ENCODE measurements at places on chromosomes 6 and 20.

DNA sequence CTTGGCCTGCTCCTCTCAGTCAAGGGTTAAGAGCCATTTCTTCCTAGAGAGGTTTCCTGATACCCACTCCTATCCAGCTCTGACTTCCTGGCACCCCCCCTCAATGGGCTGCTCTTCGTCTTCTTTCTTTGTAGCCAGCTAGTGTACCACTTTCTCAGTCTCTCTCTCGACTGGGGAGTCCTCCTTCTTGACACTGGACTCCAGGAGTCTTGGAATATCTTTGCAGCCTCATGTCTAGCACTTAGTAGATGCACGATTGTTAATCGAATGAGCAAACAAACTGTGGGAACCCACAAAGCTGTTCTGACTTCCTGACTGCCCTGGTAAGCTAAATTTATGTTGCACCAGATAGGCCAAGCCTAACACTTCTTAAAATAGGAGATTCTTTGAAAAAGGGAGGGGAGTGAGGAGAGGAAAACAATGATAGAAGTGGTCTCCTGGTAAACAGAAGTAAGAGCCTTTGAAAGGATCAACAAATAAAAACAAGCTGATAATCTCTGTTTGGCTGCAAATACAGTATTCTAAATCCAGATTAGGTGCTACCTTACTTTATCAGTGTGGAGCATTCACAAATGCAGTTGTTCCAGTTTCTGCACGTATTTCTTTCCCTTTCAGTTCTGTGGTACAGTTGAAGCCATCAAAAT lies 160.1 kb upstream of the CITED2 start:
- DNase-seq, result no peak

GRCh38 chr6:167441715-167442206 lies 116.9 kb downstream of the TTLL2 start:
- no peak for DNase-seq

- DNase-seq, result peak; percentile 56
These were observed 21.7 kb downstream of the ARMC2 start for GRCh38 chr6:108869876-108870275.

DNA sequence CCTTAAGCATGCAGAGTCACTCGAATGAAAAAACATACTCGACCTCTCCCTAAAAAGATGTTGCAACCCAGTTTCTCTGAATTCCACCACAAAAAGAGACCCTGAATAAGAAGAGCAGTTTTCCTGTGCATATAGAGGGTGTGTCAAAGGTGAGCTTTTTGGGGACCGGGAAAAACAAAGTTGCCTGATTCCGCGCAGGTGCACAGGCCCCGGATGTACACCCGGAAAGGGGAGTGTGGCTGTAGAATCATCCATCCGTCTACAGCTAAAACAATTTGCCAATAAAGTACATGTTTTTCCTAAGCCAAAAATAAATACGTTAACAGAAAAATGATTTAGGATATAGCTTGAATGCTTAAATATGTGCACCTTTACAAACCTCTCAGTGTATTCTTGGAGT lies 41.2 kb upstream of the IRF4 start:
- no peak for DNase-seq

- DNase-seq, result no peak
These were observed 378.7 kb upstream of the ADGRB3 start for GRCh38 chr6:68256391-68256790.

DNA sequence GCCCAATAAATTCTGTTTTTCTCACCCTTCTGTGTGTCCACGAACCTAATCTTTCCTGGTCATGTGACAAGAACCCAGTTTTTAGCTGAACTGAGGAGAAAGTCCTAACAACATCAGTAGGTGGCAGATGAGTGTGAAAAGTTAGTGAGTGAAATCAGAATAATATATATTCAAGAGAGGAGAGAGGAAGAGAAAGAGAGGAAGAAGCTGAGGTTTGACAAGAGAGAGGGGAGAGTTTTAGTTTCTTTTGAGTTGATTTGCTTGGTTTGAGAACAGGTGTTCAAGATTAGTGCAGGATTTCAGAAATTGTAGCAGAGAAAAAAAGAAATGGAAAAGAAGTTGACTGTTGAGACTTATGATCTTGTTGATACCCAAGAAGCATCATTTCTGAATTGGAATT lies 930.5 kb upstream of the FLRT3 start:
- no peak for DNase-seq

GRCh38 chr6:16762268-16762549 lies 949 bp upstream of the ATXN1 start:
- peak; percentile 71 for DNase-seq

DNA sequence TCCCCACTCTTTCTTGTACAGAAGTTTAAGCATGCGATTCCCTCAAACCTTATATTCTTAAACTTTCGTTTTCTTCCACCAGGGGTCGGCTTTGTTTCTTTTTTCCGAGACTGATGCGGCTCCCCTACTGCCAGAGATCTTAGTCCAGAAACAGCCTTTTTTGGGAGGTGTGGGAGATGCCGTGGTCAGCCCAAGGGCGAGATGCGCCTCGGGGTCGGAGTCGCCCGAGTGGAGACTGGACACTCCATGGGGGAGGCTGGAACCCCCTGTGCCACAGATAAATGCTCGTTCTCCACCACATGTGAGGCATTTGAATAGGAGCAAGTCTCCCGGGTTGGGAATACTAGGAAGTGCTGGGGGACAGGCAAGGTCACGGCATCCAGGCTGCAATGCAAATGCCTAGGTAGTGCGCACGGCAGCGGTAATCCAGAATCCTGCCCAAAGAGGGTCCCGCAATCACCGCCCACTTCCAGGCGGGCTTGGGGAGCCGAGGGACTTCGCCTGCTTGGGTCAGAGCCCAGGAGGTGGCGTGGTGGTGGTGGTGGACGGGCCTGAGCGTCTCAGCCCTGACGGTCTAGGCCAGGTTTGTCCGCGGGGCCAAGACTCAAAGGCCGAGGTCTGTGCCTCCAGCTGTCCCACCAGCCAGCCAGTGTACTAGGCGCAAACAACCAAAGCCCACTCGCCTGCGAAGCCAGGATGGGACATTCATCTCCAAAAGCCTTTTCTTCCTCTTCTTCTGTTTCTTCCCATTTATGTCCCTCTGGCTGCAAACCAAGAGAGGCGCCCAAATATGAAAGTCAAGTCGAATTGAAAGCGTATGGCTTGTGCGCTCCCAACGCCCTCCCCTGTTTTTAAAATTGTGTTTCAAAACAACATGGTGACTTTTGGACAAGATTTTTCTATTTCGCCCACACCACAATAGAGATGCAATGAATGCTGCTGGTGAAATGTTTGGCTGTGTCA lies 39.3 kb upstream of the OSTM1 start:
- peak; percentile 30 for DNase-seq

DNA sequence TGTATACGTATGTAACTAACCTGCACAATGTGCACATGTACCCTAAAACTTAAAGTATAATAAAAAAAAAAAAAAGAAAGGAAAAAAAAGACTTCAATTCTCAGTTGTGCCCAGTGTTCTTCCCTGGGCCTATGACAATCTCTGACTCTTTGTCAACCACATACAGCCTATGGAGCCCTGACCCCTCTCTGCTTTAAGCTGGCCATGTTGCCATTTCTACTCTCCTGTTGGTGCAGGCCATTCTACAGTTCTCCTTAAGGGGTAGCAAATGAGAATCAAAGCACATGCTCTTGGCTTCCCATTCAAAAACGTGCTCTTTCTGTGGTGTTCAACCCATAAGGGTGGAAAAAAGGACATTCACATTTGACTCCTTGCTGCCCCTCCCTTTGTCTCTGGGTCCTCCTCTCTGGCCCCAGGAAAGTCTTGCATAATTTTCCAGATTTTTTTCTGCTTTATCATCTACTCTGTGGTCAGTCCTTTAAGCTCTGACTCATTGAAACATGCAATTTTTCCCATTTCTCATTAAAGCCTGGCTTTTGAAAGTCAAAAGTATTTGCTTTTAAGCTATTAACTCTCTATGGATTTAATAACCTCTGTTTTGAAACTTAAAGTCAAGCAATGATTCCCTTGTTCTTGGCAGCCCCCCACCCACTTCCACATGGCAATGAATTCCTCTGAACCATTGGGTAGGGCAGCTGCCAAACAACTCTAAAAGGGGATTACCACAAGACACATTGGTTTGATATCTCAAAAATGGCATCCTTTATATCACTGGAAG lies 208.6 kb upstream of the MCHR2 start:
- DNase-seq, result no peak

GRCh38 chr20:55693641-55694040 lies 311.7 kb downstream of the CBLN4 start:
- DNase-seq, result no peak

DNA sequence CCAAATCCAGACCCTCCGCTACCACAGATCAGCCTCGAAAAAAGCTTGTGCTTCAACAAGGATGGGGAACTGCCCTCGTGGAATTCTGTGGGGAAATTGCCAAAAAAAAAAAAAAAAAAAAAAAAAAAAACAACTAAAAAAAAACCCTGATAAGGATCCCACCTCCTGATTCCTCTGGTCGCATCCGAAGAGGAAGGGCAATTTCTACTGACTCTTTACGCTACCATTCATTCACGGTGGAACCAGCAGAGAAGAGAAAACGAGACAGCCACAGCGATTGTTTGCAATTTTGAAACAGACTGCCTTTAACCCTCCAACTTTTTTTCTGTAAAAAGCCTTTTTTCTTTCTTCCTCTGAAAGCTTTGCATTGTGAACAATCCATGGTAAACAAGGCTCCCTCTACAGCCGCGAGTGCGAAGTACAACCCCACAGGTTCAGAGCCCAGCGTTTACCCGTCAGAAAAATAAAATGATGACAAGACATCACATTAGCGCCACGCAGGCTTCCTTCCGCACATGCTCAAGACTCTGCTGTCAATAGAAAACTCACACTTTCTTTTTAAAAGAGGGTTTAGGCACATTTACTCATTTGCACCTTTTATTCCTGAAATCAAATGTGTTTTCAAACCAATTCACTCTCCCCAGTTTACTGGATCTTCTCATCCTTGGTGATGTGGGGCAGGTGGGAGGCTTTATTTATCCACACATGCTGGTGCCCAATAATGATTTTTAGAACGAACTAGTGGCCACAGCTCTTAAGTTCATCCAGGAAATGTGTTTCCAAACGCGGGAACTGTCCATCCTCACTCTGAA lies 100.0 kb downstream of the NOL4L start:
- peak; percentile 81 for DNase-seq

DNA sequence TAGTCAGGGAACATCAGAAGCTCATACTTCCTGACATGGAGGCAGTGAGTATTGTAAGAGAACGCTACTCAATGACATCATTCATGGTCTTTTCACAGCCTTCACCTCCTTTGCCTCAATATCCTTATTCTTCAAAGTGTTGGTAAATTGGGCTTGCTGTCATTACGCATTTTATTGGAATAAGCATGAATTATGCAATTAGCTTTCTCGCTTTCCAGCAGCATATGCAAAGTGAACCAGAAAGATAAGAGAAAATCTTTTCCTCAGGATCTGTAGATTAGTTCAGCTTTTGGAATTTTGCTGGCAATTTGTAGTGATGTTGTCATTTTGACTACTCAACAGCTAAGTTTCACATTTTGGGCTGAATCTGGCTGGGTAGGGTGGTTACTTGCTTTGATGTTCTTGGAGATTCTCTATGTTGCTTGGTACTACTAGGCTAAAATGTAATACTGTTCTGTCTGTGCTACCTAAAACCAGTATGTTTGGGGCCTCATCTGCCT lies 1012.1 kb downstream of the KIF16B start:
- no peak for DNase-seq

DNA sequence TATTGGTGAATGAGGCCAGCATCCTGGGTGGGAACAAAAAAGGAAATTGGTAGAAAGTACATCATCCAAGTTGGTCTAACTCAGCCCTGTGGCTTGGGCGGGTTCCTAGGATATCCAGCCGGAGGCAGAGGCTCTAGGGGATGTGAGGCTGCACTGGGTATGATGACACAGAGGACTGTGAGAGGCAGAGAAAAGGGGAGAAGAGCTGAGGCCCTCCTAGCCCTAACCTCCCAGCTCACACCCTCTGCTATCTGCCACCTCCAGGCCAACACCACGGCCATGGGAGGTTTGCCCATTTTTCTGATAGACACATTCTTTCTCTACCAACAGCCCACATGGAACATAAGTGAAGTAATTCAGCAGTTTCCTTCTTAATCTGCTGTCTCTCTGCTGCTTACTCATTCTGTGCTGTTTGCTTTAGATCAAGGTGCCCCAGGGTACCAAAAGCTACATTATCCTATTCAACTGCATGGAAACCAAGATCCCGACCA lies 284.4 kb downstream of the ESR1 start:
- no peak for DNase-seq

DNA sequence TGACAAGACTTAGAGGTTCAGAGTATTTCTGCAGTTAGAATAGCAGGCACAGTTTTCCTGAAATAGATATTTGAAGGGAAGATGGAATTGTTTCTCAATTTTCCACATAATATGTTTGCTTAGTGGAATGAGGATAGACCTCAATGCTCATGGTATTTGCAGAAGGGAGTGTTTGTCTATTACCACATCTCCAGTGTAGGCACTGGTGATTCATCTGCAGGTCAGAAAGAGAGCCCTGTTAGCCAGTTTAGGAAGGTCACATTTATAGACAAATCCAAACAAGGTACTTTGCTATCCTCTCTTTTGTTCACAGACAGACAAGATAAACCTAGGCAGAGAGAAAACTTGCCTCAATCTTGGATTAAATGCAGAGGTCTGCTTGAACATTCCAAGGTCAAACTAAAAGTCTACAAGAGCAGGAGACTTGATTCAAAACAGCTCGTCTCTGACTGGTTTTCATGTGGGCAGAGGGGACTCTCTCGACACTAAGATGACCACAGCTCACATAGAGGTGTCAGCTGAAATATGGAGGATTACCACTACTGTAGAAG lies 22.8 kb downstream of the ISM1 start:
- DNase-seq, result no peak

GRCh38 chr20:1935696-1936366 lies 40.6 kb downstream of the SIRPA start:
- no peak for DNase-seq

GRCh38 chr20:52175840-52176239 lies 15.7 kb downstream of the ZFP64 start:
- no peak for DNase-seq

All from NCI-H1417 (cell line).